Activated T-cell treated with anti-CD3 and anti-CD28 coated beads for 24 hours (primary cell): ENCODE measurements at places on chromosomes 1 and 21.

DNA sequence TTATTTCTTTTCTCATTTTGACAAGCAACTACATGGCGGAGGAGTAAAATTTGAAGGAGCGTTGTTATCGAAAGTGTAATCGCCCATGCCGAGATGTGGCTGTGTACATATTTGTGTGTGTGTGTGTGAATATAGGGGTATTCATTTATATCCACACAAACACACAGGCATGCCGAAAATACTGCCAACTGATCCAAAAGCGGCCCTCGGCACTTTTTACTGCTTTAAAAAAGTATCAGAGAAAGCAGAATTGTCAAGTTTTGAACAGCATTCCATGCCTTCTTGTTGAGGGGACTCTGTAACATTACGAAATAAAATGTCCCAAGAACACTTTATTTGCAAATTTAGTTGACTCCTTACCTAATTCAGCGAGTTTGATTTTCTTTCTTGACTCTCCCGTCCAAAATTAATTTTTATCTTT is 1.1 kb downstream of the PBX1 start:
- DNase-seq, result no peak

GRCh38 chr1:39491146-39491921 is at the start of gene BMP8A:
BMP8A (plus strand) TSS chr1:39491636; CDS start chr1:39491992, 356 bp downstream.
- DNase-seq, result peak; percentile 56

DNA sequence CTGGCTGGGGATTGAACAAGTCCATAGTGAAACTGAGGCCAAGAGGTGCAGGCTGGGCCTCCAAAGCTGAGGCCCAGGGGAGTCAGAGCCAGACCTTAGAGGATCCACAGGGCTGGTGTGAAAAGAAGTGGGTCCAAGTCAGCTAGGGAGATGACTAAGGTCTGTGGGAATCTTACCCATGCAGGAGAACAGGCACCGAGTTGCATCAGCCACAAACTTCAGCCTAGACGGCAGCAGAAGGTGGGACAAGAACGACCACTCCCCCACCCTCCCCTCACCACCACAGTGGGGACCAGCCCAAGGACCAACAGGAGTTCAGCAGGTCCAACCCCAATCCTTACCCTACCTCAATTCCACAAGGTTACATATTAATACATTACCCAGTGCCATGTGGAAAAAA is 282.3 kb downstream of the TTLL7 start:
- no peak for DNase-seq

- DNase-seq, result no peak
Observed at GRCh38 chr1:96515430-96515829, 206.2 kb upstream of the PTBP2 start.

DNA sequence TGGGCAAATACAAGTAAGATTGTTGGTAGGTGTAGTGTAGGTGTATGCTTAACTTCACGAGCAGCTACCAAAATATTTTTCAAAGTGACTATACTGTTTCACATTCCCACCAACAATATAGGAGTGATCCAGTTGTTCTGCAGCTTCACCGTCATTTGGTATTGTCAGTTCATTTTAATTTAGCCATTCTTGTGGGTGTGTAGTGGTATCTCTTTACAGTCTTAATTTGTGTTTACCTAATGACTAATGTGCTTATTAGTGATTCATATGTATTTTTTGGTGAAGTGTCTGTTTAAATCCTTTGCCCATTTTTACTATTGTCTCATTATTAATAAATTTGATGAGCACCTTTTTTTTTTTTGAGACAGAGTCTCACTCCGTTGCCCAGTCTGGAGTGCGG is 35.4 kb downstream of the RCSD1 start:
- no peak for DNase-seq

- DNase-seq, result no peak
Observed at GRCh38 chr21:22889445-22889844, 1891.2 kb downstream of the NCAM2 start.

- DNase-seq, result no peak
Observed at GRCh38 chr1:89610457-89611011, 22.4 kb upstream of the LRRC8C start.

- DNase-seq, result no peak
Observed at GRCh38 chr1:59903141-59903754, 23.3 kb downstream of the CYP2J2 start.

- no peak for DNase-seq
Observed at GRCh38 chr1:44453798-44454349, 48.8 kb downstream of the RNF220 start.

DNA sequence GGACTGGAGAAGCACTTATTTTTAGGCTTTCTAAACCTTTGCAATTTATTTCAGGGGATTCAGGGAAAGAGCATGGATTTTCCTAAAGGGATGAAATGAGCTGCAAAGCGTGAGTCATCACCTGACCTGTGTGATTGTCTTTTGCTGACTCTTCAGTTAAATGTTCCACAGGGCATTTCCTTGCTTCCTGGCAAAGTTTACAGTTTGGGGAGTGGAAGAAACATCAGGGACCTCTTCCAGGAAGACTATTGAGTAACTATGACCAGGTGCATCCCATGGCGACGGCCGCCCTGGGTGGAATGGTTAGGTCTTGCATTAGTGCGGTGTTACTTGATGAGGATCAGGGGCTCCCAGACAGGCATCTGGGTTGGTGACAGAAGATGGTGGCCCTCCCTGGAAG is 79.5 kb upstream of the SIPA1L2 start:
- DNase-seq, result no peak

DNA sequence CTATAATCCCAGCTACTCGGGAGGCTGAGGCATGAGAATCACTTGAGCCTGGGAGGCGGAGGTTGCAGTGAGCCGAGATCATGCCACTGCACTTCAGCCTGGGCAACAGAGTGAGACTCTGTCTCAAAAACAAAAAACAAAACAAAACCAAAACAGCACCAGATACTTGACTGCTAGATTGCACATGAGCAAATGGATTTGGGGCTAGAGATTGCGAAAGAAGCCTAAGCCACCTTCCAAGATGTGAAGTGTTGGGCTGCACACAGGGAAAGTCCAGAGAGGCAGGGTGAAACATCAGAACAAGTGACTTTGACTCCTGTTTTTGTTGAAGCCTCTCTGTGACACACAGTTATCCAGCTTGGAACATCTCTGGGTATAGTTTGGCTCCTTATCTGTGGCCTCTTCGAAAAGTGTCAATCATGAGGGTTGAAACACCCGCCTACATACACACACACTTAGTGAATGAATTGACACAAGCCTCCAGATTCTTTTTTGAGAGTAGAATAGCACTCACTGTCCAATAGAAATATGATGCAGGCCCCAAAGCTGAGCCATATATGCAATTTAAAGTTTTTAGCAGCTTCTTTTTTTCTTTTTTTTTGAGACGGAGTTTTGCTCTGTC is 34.2 kb upstream of the GPR137B start:
- DNase-seq, result no peak

GRCh38 chr21:33075128-33075527 is 5.2 kb downstream of the OLIG1 start:
- DNase-seq, result no peak

- DNase-seq, result no peak
Observed at GRCh38 chr1:147480565-147480935, 60.8 kb upstream of the BCL9 start.

DNA sequence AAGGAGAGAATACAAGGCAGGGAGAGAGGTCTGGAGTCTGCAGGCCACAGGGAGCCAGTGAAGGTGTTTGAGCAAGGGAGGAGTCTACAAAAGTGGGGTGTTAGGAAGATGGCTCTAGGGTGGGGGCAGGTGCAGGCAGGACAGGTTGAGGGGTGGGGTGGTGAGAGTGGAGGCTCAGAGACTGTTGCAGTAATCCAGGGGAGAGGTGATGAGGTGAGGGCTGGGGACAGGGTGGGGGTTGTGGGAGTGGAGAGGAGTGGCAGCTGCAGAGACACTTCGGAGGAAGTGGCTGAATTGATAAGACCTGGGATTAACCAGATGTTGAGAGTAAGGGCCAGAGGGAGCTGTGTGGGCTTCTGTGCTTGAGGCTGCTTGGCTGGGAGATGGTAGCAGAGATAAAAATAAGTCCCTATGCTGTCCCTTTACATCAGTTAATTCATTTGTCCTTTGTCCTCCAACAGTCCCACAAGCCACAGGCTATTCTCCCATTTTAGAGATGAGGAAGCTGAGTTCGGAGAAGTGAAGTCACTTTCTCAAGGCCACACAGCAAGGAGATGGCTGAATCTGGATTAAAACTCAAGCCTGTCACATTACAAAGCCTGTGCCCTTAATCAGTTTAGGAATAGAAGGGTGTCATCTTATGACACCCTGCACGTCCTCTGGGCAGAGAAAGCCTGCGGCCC is 54.8 kb upstream of the SYNC start:
- DNase-seq, result no peak

DNA sequence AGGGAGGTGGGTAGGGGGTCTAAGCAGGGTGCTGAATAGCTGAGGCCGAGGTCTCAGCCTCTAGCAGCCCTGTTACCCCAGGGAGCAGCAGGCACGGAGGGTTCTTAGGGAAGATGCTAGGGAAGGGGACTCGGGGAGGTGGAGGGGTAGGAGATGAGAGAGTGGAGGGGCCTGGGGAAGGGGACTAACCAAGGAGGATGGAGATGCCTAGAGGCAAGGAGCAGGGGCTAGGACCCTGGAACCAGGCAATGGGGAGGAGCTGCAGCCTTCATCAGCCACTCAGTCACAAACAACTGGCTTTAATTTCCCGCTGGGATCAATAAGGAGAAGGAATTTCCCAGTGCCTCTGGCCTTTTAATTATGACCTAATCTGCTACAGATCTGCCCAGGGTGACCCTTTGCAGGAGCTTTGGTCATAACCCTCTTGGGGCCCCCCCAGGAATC is 2.9 kb upstream of the CRABP2 start:
- DNase-seq, result no peak

DNA sequence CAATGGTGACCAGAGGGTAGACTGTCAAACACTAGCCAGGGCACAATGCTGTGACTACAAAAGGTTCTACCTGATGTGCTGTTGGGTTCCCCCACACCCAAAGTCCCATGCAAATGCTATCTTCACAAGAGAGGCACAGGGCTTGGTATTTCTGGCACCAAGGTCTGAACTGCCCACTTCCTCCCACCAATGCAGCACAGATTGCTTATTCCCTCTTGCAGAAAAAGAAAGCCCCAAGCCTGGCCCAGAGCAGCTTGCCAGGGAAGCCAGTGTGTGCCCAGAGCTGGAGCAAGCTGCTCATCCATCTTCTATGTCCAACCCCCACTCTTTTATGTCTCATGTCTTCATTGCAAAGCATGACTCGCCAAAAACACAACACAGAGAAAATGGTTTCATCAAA is 149.4 kb upstream of the CAMK1G start:
- DNase-seq, result no peak

- DNase-seq, result no peak
Observed at GRCh38 chr1:233356705-233356987, 29.1 kb downstream of the MAP3K21 start.

DNA sequence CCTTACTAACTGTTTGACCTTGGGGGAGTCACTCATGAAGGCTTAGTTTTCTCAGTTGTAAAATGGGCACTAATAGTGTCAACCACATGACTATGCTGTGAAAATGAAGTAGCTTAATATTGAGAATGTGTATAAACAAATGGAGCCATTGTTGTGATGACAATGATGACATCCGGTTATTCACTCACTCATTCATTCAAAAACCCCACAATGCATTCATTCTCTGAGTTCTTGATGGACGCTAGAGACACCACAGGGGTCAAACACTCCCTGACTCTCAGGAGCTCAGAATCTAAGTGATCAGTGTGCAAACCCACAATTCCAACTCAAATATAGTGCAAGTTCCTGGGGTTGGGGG is 138.9 kb downstream of the FOXD2 start:
- no peak for DNase-seq

- DNase-seq, result no peak
Observed at GRCh38 chr1:18644446-18644845, 13.8 kb downstream of the PAX7 start.

DNA sequence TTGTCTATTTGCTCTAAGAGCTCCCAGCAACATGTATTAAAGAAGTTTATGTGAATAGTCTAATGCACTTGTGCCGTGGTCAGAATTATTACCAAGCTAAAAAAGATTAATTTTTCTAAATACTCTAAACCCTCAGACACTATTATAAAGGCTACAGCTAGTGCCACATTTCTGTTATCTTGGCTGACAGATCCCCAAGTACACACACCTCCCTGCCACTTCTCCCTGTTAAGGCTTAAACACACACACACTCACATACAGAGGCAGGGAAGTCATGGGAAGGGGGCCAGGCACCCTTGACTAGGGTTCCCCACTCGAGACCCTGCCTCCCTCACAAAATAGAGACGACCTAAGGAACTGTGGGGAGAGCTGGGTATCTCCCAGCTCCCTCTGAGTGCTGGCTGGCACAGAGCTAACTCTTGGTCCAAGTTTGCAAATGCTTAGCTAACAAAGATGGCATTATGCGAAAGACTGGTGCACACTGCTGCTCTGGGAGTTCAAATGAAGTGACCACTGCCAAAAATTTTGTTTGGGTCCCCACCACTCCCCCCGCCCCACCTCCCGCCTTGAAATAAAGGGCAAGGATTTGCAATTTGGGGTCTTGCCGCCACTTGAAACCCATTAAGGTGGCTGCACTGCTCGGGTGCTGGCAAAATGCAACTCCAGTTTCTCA is 9.8 kb downstream of the SSBP3 start:
- DNase-seq, result no peak

DNA sequence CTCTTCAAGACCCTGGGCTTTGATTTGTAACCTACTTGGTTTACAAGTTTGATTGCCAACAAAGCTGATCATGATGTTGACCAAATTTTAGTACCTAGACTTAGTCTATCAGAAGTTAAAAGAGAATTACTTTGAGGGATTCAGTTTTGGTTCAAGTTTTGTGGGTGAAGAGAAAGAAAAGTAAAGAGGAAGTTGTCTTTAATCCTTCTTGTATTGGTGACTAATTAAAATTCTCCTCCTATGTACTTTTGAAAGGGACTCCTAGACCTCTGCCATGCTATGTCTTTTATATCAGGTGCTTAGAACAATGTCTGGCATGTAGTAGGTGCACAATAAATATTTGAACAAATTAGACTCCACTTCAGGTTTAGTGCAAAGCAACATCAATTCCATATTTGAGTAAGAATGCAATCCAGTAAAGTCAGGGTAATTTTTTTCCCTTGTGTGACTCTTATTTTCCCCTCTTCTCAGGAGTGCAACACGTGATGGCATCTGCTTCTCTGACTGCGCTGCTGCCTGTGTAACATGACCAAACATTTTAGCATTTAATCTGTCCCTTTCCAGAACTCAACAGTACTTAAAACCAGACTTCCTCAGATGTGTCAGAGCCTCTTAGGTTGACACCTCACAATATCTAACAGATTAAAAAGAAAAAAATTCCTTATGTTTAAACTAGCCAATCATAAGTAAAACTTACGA is 41.1 kb upstream of the KCNQ4 start:
- peak; percentile 3 for DNase-seq

- DNase-seq, result no peak
Observed at GRCh38 chr1:40734882-40735628, 43.6 kb downstream of the NFYC start.
